ENCODE measurements at places on chromosomes 1 and 21.
A peak's percentile ranks its signal among the peaks of the same experiment; 100 is the strongest.

- no peak for DNase-seq
Measured at GRCh38 chr1:13820456-13820855, 120.5 kb downstream of the PRDM2 start.

GRCh38 chr1:73160759-73161158, 878.4 kb upstream of the NEGR1 start:
- no peak for DNase-seq

- DNase-seq, result peak; percentile 88
Measured at GRCh38 chr1:24070821-24071393, 41.0 kb downstream of the MYOM3 start.

- no peak for DNase-seq
Measured at GRCh38 chr1:74618974-74619373, 54.6 kb downstream of the ERICH3 start.

- DNase-seq, result no peak
Measured at GRCh38 chr1:87410776-87411480, 82.2 kb downstream of the LMO4 start.

DNA sequence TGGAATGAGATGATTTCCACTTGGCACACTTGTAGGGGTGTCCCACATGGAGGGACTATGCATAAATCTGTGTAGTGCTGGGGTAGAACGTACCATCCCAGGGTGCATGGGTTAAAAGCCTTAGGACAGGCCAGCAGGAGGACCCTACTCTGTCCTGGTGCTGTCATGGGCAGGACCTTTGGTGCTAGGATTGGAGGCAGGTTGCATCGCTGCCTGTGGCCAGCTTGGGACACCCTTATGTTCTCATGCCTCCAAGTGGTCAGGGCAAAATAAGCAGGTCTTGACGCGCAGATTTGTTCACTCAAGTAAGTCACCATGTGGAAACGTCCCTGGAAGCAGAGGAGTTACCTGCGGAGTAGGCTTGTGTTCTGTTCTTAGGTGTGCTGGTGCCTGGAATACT, 49.5 kb upstream of the RAB3GAP2 start:
- no peak for DNase-seq

- DNase-seq, result no peak
Measured at GRCh38 chr21:45850181-45850580, 131.4 kb upstream of the COL6A1 start.

DNA sequence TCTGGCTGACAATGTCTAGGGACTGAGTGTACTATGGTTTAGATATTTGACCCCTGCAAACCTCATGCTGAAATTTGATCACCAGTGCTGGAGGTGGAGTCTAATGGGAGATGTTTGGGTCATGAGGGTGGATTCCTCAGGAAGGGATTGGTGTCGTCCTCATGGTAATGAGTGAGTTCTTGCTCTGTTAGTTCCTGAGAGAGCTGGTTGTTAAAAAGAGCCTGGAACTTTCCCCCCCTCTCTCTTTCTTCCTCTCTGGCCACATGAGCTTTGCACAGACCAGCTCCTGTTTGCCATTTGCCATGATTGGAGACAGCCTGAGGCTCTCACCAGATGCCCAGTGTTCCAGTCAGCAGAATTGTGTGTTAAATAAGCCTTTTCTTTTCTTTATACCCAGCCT, 36.6 kb upstream of the CNIH3 start:
- DNase-seq, result no peak

GRCh38 chr1:244356376-244356775, 95.3 kb downstream of the ADSS2 start:
- DNase-seq, result no peak

DNA sequence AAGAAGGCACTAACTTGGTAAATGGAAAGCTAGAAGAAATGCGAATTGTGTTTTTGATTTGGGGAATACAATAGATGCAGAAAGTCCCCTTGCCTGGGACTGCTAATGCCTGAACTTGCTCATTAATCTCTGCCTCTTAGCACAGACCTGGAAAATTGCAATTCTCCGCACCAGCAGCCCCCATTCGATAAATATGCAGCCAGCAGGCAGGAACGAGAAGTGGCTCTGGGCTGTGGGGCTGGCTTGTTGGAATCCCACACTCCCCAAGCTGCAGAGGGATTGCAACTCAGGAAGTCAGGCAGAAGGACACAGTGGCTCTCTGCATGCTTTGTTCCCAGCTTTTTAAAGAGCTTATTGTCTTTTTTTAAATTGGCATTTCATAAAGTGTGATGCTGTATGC, 51.3 kb downstream of the PCP4 start:
- no peak for DNase-seq

- DNase-seq, result no peak
Measured at GRCh38 chr1:54267815-54268761, 68.1 kb downstream of the MRPL37 start.

- peak; percentile 34 for DNase-seq
Measured at GRCh38 chr1:198465201-198466144, 75.0 kb downstream of the ATP6V1G3 start.

GRCh38 chr1:80018348-80018747, 1011.8 kb upstream of the ADGRL4 start:
- no peak for DNase-seq

GRCh38 chr1:241596633-241597032, 43.5 kb downstream of the CHML start:
- no peak for DNase-seq

DNA sequence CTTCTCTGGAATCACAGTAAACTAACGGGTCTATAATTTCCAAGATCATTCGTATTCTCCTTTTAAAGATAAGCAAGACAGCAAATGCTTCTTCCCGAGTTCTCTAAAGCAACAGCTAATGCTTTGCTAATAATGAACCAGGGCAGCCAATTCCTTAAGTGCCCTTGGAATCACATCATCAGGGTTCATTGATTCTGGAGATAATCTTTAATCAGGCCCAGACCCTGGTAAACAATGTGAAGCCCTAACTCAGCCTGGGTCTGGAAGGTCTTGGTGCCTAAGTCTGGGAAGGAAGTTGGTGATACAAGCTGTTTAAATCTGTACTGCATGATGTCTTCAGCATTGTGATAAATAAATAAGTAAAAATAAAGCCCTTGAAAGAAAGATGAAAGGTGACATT, 18.4 kb downstream of the ERI3 start:
- no peak for DNase-seq

DNA sequence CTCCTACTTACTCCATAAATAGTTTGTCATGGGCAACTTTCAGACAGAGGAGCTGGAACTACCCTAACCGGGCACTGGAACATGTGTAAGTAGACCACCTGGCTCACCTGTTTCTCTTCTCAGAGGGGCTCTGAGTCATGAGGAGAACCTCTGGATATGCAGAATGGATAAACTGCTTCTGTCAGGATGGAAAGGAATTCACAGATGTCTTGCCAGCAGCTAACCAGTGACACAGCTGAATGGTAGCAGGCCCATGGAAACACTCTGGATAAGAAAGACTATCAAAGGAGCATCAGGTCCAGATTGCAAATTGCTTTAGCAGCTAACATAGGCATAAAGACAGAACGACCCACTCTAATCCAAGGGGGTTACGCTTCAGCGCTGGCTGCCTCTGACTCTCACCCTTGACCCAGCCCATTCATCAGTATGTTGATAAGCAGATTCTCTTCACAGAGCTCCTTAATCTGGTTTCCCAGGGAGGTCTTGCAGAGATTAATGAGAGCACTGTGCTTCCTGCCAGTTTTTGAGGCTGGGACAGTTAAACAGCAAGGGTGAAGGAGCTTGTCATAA, 54.2 kb downstream of the HIVEP3 start:
- DNase-seq, result no peak

- DNase-seq, result no peak
Measured at GRCh38 chr1:212238552-212238951, 46.7 kb upstream of the PPP2R5A start.

GRCh38 chr1:74463333-74463988, 49.0 kb downstream of the LRRC53 start:
- no peak for DNase-seq

- DNase-seq, result no peak
Measured at GRCh38 chr1:20719871-20720620, 2.2 kb upstream of the KIF17 start.

- DNase-seq, result no peak
Measured at GRCh38 chr21:41682719-41683179, 84.1 kb downstream of the RIPK4 start.

DNA sequence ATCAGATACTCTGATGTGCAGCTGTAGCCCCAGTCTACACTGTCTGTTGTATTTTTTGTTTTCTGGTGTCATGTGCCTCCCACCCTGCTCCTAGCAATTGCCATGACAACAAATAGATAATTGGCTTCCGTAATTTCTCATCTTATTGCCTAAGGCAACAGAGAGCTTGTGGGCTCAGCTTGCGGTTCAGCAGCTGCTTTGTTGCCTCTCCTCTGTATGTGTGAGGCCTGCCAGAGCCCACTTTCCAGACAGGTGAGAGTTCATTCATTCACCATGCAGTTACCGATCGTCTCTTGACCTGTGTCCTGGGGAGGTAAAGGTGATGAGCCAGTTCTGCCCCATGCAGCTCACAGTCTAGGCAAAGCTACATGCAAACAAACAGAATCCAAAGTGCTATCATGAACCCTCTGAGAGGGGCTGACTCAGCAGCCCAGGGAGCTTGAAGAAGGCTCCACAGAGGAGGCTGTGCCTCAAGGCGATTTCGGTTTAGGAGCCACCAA, 11.9 kb downstream of the LGALS8 start:
- no peak for DNase-seq

- no peak for DNase-seq
Measured at GRCh38 chr1:41718497-41718896, 200.2 kb downstream of the HIVEP3 start.

- peak; percentile 47 for DNase-seq
Measured at GRCh38 chr1:44408632-44409602, 3.9 kb downstream of the RNF220 start.

GRCh38 chr1:193157360-193157759, 29.1 kb downstream of the B3GALT2 start:
- DNase-seq, result no peak

DNA sequence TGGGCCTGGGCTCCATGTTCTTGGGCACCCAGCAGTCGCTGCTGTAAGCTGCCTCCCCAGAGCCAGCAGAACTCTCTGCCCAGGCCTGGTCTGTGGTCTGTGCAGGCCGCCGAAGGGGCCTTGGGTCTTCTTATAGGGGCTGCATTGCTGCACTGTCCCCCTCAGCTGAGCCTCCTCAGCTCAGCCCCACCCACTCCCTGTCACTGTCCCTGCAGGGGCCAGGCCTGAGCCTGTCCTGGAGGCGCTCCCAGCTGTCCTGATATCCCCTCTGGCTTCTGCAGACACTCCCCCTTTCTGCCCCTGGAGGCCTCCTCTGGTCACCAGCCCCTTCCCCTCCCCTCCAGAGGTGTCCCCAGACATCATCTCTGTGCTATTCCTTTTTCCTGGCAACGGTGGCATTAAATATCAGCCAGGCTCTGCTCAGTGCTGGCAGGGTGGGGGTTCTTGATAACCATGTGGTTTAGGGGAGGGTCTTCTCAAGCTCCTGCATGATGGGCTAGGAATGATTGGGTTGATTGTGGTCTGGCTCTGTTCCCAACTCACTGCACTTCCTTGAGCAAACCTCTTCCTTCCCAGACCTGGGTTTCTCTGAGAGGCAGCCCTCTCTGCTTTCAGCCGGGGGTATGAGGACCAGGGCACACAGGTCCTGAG, 3.7 kb upstream of the FOXO6 start:
- DNase-seq, result no peak

DNA sequence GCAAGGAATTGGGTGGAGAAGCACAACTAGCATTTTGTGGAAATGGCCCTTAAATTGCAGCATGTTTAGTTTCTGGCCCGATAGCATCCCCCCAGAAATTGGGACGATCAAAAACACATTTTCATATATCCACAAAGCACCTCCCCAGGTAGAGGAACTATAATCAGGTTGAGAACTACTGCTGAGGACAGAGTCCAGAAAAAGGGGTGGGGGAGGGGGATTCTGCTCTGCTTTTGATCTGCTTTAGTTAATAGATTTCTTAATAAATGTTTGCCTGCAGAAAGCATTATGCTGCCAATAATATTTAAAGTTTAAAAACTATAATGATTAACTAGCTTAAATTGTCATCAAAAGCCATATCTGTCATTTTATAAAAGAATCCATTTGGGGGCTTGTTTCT, 14.4 kb upstream of the DYNLT5 start:
- DNase-seq, result no peak

GRCh38 chr1:237779356-237779755, 111.4 kb downstream of the ZP4 start:
- no peak for DNase-seq

DNA sequence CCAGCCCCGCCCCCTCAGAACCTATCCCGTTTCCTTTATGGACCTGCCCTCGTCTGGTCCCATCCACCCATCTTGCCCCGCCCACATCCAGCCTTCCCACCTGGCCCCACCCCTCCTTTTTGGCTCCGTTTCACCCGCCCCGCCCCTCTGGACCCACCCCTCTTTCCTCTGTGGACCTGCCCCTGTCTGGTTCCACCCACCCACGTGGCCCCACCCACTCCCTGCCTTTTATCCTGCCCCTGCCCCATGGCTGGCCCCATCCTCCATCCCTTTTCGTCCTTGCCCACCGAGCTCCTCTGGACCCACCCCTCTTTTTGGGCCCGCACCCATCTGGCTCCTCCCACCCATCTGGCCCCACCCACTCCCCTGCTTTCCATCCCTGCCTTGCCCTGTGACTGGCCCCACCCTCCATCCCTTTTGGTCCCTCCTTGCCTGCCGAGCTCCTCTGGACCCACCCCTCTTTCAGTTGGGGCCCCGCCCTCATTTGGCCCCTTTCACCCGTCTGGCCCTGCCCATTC, 177.3 kb downstream of the CAMTA1 start:
- DNase-seq, result peak; percentile 82

DNA sequence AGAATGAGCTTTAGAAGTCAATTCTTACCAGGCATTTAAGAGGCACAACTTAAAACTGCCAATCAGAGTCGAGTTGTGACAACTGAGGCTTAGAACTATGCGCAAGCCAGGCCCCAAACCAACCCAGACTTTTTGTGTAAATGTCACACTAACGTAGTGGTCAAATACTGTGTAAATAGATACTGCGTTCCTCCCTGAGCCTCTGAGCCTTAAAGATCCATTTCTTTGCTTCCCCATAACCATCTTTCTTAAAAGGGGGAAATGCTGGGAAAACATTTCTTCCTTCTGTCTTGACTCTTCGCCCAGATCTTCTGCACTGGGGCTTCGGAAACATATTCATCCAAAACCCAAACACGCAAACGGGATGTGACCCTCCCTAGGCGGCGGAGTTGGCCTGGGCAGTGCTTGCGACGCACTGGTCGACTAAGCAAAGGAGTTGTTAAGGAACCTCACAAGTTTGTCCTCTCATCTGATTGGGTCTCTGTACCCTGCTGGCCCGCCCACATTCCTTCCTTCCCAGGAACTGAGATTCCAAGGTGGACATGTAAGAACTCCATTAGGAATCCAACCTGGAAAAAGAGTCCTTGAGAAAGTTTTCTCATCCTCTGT, 2.6 kb downstream of the ADAMTS5 start:
- no peak for DNase-seq

- no peak for DNase-seq
Measured at GRCh38 chr1:67336157-67336556, 28.5 kb downstream of the IL12RB2 start.
